Choroid plexus epithelial cell (primary cell): ENCODE measurements at places on chromosomes 16 and 17.

- DNase-seq = no peak
These were observed 4.4 kb downstream of the SCPEP1 start for GRCh38 chr17:56982312-56982711.

DNA sequence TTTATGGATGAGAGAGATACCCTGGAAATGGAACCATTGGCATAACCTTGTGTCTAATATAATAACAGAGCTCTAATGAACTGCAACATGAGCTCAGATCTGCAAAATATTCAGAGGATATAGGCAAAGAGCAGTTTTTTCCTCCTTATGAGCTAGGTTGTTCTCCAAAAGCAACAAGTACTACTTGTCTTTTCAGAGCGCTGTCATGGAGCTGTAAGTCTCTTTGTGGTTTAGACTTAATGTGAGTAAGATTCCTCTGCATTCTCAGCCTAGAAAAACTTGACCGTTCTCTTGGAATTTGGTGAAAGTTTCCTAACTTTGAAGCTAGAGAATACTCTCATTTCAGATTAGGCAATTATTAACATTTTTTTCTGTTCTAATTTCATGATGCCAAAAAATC is 85.2 kb downstream of the FTO start:
- DNase-seq = peak; percentile 91

DNA sequence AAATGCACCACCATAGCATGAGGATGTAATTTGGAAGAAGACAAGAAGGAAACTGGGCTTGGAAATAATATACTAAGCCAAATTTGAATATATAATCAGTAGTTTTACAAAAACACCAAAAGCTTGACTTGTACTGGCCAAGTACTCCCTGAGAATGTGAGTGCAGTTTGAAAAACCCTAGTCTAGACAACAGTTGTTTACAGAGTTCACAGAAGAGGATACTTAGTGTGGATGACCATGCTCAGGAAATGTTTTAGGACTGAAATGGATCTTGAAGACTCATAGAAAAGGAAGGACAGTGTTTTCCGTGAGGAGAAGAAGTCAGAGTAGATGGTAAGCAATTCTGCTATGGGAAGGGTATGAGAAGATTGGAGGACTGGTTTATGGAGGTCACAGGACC is 1.9 kb upstream of the CDYL2 start:
- no peak for DNase-seq

GRCh38 chr17:32792207-32792606 is 84.7 kb downstream of the MYO1D start:
- DNase-seq = no peak

DNA sequence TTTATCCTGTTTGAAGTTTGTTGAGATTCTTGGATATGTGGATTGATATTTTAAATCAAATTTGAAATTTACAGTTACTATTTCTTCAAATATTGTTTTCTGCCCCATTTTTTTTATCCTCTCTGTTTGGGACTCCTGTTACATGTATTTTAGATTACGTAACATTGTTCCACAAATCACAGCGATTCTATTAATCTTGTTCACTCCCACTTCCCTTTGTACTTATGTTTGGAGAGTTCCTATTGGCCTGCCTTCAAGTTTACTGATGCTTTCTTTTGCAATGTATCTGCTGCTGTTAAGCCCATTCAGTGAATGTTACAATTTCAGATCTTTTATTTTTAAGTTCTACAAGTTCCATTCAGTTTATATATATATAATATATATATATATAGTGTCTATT is 288.3 kb upstream of the TNRC6C start:
- DNase-seq = peak; percentile 8

GRCh38 chr17:78484271-78485246 is 92.6 kb downstream of the DNAH17 start:
- peak; percentile 18 for DNase-seq

- DNase-seq = no peak
These were observed 6.5 kb downstream of the SNRNP25 start for GRCh38 chr16:60166-60565.

- no peak for DNase-seq
These were observed 231.1 kb downstream of the SOX9 start for GRCh38 chr17:72351884-72352346.

DNA sequence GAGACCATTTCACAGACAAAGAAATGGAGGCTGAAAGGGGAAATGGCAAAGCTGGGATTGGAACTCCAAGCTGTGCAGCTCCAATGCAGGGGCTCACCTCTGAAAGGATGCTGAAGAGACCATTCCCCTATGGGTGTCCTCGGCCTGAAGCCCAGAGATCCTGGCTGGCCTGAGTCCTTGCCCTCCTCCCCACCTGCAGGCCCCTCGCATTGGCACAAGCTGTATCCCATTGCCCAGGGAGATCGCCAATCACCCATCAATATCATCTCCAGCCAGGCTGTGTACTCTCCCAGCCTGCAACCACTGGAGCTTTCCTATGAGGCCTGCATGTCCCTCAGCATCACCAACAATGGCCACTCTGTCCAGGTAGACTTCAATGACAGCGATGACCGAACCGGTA is 2.6 kb downstream of the CA7 start:
- DNase-seq = no peak

GRCh38 chr17:48751733-48752398 is 23.3 kb upstream of the HOXB13 start:
- no peak for DNase-seq

DNA sequence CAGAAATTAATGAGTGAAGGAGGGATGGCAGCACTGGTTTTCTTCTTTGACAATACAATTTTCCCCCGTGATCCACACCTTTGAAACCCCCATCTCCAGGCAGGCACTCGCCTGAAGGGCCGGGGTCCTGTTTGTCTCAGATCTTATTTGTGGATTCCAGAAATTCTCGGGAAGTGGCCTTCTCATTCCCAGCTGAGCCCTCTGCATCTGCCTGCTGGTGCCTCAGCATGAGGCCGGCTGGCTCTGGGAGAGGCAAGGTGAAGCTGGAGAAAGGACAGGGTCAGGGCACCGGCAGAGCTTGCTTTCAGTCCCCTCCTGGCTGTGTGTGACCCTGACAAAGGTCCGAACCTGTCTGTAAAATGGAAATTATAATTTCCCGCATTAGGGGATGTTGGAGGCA is 35.8 kb upstream of the C1QL1 start:
- DNase-seq = no peak

DNA sequence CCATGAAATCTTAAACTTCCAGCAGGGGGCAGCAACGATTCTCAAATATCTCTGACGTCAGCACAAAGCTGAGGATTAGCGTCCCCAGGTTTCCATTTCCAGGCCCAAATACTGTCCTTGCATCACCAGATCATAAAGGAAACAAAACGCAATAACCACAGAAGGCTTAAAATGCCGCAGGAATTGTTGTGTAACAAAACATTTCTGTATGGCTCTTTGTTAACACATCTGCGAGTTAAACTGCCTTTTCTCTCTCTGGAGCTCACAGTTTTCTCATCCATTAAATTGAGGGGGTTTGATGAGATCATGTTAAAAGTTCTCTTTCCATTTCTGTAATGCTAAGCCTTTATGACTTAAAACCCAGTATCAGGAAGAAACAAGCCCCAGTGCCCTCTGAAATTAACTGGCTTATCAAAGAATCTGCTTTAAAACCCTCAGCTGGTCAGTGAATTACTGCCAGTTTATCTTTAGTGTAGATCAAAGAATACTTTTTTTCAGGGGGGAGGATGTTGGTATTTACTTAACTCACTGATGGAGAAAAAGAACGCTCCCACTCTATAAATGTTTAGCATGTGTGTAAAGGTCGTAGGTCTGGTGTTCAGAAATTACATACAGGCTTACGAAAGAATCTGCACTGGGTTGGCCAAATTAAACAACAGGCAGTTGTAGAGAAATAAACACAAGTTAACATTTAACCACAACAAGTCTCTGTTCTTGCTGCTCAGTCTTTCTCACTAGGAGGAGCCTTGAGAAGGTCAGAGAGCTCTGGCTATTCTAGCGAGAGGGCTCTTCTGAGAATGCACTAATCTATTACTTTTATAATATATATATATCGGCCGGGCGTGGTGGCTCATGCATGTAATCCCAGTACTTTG is 10.6 kb upstream of the TERF2 start:
- peak; percentile 98 for DNase-seq
